HTR-8/SVneo (cell line): ENCODE measurements at places on chromosomes 1 and 21.

DNA sequence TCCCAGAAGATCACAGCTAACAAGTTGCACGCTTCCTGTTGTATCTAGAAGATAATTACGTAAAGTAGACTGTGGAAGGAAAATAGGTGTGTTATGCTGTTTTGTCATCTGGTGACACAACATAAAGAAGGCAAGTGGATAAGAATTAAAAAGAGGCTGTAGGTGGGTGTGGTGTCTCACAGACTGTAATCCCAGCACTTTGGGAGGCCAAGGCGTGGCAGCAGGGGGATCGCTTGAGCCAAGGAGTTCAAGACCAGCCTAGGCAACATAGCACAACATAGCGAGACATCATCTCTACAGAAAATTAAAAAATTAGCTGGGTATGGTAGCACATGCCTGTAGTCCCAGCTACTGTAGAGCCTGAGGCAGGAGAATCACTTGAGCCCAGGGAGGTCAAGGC is 17.9 kb upstream of the ZNF281 start:
- DNase-seq: no peak

DNA sequence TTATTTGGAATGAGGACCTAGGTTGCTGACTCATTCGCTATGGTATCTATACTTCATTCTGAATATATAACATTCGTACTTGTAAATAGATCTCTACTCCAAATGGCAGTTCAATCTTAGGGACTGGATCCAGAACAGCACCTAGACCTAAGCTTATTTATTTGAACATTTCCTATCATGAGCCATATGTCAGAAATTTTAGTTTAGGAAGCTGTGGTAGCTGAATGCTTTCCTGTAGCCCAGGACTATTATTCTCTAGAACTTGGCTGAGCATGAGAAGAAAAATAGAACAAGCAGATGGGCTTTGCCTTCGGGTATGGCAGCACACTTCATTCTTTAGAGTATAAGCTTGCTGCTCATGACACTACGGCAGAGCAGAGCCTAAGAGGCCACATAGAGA is 1114.4 kb upstream of the B3GALT2 start:
- DNase-seq: no peak

- DNase-seq: no peak
Measured at GRCh38 chr1:198638441-198638840, 399 bp upstream of the PTPRC start.

GRCh38 chr1:184650177-184650866 is 104.3 kb downstream of the EDEM3 start:
- no peak for DNase-seq

GRCh38 chr1:179881642-179882252 is 338 bp upstream of the TOR1AIP1 start:
- DNase-seq: peak; percentile 81

GRCh38 chr1:72009173-72010093 is 272.9 kb downstream of the NEGR1 start:
- no peak for DNase-seq
